ENCODE measurements at places on chromosomes 12 and 14. TPM values are rescaled to one million over a fixed set of nuclear protein-coding genes. Genes with fewer than 3 reads are reported as not detected.

DNA sequence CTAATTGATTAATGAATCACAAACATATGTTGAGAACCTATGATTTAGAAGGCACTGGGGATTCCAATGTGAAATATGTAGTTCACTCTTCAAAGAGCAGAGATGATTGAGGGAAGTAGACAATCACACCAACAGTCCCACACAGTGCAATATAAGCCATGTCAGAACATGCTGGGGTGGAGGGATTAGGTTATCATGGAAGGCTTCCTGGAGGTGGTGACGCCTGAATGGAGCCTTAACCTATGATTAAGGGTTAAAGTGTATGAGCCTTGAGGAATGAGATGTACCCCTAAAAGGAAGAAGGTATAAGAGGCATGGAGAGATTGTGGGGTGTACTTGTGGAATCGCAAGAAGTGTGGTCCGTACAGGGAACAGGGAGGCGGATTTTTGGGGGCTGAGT is 31.3 kb downstream of the ERH start:
- DNase-seq: no peak

DNA sequence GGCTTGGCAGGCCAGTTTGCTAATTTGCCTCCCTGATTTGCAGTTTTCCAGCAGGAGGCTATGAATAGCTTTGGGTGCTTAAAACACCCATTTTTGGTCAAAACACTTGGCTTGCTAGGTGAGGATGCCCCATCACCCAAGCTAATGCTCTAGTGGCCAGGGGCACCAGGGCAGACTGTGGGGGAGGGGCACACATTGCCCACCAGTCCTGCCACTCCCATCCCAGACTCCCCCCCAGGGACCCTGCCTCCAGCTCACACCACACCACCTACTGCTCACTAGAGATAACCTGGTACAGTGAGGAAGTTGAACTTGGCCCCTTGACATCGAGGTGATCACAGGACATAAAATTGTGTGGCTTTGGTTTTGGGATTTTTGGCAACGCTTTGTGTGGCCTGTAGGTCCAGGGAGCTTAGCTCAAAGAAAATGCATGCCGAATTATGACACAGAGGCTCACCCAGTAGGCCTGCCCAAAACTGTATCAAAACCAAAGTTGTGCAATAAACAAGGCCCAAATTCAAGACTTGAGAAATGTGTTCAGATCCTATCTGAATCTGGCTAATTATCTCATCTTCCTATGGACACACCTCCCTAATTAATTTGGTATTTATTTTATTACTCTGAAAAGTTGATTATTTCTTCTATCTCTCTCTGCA is 4.3 kb downstream of the NUAK1 start:
- no peak for DNase-seq

DNA sequence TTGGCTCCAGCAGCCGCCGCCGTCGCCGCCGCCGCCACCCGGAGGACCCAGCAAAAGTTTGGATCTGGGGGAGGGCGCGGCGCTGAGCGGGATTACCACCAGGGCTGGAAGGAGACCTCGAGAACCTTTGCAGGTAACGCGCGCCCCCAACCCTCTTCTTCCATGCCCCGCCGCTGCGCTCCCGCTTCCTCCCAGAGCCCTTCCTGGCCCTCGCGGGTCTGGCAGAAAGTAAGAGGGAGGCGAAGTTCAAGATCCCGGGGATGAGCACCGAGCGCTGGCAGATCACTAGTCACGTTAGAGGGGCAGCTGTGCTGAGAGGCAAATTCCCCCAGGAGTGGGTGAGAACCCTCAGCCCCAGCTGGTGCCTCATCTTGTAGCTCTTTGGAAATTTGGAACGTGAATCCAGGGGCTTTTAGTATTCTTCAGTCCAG is 3.9 kb downstream of the FLRT2 start:
- no peak for DNase-seq

Gene DPF3
- 2.0 TPM for total RNA-seq

GRCh38 chr12:109625749-109626377 is 52.3 kb downstream of the MVK start:
- no peak for DNase-seq

Gene EGLN3
- 1.4 TPM for total RNA-seq
